ENCODE measurements at places on chromosomes 3 and 15. TPM values are rescaled to one million over a fixed set of nuclear protein-coding genes. Genes with fewer than 3 reads are reported as not detected.
A peak's percentile ranks its signal among the peaks of the same experiment; 100 is the strongest.

Gene GOLGA8M
- total RNA-seq, result 0.55 TPM

Gene MUC20
- total RNA-seq, result 5.0 TPM

Gene PKM
- 2,391 TPM for total RNA-seq

Gene EHD4
- 22.3 TPM for total RNA-seq

Gene TMEM212
- not detected for total RNA-seq

Gene ALG1L2
- total RNA-seq, result not detected

Gene BOC
- total RNA-seq, result 4.2 TPM

GRCh38 chr15:77180757-77181156 lies 109.8 kb upstream of the TSPAN3 start:
- DNase-seq, result no peak

- no peak for DNase-seq
Measured at GRCh38 chr3:55059027-55059629, 131.3 kb upstream of the LRTM1 start.

DNA sequence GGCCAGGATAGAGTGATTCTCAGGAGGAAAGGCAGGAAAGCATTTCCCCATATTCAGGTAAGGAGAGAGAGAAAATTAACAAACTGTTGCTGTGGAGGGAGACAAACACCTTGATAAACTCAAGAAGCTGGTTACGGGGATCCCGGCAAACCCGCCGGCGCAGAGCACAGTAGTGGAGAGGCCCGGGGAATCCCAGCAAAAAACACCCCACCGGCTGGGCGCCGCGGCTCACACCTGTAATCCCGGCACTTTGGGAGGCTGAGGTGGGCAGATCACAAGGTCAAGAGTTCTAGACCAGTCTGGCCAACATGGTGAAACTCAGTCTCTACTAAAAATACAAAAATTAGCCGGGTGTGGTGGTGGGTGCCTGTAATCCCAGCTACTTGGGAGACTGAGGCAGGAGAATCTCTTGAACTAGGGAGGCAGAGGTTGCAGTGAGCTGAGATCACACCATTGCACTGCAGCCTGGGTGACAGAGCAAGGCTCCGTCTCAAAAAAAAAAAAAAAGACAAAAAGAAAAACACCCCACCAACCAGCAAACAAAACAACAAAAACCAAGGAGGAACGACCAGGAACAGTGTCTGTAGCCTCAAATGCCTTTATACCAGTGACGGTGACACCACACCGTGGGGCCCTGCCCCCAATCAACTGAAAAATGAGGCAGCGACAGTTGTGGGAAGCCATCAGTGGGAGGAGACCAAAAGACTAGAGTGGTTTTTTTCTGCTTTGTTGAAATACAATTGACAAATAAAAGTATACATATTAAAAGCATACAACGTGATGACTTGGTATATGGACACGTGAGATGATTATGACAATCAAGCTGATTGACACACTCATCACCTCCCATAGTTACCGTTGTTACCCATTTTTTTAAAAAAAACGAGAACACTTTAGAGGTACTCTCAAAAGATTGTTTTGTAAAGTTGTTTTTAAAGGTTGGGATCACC lies 40.2 kb upstream of the IDH2 start:
- DNase-seq, result peak; percentile 61

GRCh38 chr3:9062570-9062969 lies 99.3 kb upstream of the RAD18 start:
- no peak for DNase-seq

GRCh38 chr3:37139567-37140052 lies 34.8 kb downstream of the LRRFIP2 start:
- DNase-seq, result no peak

DNA sequence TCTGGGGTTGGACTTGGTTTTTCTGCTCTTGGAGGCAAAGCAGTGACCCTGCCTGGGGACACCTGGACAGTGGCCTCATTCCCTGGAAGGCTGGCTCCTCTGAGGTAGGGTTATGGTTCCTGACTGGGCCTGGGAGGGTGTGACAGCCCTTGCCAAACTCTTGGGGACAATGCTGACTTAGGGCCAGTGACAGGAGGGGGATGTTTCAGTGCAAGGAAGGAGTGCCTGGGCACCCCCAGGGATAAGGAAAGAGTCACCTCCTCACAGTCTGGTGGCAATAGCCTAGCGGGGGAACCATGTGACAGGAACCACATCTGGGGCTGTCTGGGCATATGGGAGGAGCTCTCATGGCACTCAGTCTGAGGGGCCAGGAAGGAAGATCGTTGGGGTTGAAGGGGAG lies 91.8 kb downstream of the ABHD5 start:
- DNase-seq, result no peak

GRCh38 chr3:134908271-134908670 lies 113.2 kb downstream of the EPHB1 start:
- DNase-seq, result no peak

DNA sequence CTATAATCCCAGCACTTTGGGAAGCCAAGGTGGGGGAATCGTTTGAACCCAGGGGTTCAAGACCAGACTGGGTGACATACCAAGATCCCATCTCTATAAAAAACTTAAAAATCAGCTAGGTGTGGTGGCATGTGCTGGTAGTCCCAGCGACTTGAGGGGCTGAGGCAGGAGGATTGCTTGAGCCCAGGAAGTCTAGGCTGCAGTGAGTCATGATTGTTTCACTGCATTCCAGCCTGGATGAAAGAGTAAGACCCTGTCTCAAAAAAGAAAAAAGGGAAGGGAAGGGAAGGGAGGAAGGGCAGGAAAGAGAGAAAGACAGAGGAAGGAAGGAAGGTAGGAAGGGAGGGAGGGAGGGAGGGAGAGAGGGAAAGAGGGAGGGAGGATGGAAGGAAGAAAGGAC lies 133.7 kb upstream of the LRRN1 start:
- no peak for DNase-seq

GRCh38 chr15:24917431-24917830 lies 37.4 kb upstream of the SNRPN start:
- DNase-seq, result no peak

DNA sequence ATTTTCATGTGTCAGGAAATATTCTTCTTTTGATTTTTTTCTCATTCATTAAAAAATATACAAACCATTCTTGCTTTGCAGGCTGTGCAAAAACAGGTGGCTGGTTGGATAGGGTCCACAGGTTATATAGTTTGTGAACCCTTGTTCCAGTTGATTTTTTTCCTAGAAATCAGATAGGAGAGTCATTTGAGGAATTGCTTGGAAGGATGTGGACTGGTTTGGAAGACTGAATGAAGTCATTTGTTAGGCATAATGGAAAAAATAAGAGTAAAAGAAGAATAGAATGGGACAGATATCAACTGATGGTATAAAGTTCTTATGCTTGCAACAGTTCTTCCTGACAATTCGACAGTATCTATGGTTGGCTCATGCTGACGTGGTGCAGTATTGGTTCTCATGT lies 189.4 kb downstream of the PTPRG start:
- no peak for DNase-seq

DNA sequence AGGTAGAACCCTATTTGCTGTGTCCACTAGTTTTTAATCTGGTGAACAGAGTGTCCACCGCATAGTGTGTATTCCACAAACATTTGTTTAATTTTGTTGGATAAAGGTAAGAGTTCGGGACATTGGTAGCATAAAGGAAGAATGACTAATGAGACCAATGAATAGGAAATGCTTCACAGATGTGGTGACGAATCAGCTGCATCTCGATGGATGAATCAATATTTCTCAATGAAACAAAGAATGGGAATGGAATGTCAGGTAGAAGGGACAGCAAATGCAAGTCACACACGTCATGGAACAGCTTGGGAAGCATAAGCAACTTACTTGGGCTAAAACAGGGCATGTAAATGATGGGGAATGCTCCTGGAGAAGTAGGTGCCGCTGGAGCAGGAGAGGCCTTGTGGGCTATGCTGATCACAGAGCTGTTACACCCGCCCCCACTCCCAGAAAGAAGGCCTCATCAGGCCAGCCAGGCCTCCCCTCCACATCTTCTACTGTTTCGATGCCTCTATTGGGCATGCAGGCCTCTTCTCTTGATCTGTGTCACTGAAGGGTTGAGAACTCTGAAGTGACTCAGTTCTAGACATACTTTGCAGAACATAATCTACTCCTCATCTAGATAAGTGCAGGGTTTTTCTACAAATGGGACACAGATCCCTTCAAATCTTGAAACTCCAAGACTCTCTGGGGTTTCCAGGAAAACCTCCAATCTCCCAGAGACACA lies 120.0 kb upstream of the GADL1 start:
- DNase-seq, result no peak

- no peak for DNase-seq
Measured at GRCh38 chr15:66877477-66878271, 175.6 kb downstream of the SMAD6 start.

DNA sequence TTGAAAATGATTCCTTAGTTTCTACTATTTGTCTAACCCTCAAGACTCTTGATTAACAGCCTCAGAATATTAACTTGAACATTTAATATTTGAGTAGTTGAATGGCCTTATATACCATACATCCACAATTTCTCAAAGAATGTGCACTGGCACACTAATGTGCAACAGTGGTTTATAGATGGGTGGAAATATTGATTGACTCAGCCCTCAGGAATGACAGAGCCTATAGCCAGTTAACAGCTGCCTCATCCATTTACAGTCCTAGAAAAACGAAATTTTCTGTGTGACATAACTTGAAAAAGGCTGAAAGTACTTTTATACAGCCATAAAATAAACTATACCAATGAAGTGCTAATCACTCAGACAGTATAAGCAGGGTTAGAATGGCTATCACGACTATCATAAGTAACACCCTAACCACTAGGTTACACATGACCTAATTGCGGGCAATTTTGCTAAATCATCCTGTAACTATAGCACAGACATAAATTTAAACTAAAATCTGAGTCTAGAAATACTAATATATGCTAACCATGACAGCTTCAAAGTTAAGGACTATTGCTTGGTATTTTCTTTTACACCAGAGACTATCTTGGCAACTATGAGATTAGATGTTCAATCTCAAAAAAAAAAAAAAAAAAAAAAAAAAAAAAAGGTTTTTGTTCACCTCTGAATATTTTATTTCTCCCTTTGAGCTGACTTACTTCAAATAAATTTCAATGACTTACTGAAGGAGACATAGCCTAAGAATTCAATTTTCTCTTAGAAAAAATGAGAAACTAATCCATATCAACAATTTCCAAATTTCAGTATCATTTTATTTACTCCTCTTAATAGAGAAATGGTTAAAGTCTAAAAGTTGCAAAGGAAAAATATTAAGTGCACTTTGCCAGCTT lies 9.3 kb downstream of the SECISBP2L start:
- DNase-seq, result no peak

DNA sequence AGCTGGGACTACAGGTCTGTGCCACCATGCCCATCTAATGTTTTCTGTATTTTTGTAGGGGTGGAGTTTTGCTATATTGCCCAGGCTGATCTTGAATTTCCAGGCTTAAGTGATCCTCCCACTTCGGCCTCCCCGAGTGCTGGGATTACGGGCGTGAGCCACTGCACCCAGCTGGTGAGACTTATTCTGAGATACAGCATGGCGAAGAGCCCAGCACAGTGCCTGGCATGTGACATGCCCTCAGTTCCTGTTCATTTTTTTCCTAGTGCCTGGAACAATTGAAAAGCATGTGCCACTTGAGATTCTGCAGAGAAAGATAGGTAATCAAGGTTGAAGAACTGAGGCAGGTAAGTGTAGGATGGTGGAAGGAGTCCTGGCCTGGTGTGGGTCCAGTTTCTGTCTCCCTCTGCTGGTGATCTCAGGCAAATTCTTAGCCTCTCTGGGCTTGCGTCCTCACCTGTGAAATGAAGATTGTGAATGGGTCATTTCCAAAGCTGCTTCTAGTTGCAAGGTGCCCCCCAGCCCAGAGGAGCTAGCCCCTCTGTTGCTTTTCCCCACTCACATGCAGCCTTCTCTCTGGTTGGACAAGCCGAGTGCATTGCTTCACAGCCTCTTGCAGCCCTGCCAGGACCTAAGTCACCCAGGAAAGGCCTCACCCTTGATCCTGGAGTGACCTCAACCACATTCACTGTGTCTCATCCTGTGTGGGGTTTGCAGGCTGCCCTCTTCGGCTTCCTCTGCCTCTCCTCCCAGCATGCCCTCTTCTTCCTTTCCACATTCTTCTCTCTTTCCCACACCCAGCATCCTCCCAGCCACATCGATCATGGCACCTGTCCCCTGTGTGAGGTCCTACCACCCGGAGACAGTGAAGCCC lies 4.3 kb upstream of the RHCG start:
- no peak for DNase-seq

DNA sequence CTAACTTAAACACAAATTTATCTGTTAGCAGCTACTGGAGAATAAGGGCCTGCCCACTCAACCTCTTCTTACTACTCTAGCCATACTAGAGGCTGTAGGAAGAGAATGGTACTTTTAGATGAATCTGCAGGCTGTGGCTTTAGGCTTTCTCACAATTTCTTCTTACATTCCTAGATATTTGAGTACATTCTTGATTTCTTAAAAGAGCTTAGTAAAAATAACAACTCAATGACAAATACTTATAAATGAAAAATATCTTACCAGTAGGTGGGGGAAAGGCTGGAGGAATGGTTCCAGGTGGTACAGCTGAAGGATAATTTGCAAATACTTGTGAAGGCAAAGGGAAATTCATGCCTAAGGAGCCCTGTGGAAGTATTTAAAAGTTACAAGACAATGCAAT lies 92.9 kb upstream of the GK5 start:
- no peak for DNase-seq

DNA sequence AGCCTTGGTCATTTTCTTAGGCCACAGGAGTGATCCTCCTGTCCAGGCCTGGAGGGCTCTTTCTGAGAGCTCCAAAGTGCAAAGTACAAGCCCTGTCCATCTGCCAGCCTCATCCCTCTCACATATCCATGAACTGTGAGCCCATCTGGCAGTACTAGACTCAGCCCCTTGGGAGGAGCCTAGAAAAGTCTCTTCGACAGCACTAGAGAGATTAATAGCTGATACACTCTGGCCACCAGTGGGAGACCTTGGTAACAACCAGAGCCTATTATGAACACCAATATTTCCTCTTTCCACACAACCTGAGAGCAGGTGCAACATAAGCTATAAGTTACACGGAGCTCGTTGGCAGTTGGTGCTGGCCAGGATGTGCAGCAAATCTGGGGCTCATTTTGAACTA lies 59.5 kb upstream of the DCLK3 start:
- DNase-seq, result no peak

GRCh38 chr3:145704020-145704419 lies 457.0 kb downstream of the PLOD2 start:
- no peak for DNase-seq

- DNase-seq, result peak; percentile 40
Measured at GRCh38 chr3:128969993-128970739, 23.7 kb downstream of the CFAP92 start.

GRCh38 chr3:132422531-132422930 lies 5.2 kb downstream of the DNAJC13 start:
- DNase-seq, result no peak

DNA sequence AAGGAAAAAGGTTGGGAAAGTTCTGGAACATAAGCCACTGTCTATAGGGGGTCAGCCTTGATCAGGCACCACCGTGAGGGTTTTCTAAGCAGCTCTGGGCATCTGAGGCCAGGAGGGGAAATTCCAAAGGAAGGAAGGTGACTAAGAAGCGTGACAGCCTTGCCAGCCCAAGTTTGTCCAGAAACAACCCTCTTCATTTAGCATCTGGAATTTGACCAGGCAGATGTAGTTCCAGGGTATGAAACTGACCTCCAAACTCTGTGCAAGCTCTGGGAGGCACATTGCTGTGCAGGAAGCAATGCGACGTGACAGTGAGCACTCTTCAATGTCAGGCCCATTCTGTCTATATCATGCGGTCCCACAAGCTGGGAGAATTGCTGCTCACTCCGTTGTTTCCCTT lies 85.4 kb upstream of the TPM1 start:
- no peak for DNase-seq
